ENCODE measurements at places on chromosomes 12 and 14.

- DNase-seq, result no peak
Observed at GRCh38 chr12:79560225-79560889, 130.4 kb downstream of the PAWR start.

GRCh38 chr12:119446459-119446858 is 111.9 kb downstream of the CCDC60 start:
- no peak for DNase-seq

GRCh38 chr14:88007608-88008007 is 2.7 kb downstream of the GPR65 start:
- DNase-seq, result no peak

DNA sequence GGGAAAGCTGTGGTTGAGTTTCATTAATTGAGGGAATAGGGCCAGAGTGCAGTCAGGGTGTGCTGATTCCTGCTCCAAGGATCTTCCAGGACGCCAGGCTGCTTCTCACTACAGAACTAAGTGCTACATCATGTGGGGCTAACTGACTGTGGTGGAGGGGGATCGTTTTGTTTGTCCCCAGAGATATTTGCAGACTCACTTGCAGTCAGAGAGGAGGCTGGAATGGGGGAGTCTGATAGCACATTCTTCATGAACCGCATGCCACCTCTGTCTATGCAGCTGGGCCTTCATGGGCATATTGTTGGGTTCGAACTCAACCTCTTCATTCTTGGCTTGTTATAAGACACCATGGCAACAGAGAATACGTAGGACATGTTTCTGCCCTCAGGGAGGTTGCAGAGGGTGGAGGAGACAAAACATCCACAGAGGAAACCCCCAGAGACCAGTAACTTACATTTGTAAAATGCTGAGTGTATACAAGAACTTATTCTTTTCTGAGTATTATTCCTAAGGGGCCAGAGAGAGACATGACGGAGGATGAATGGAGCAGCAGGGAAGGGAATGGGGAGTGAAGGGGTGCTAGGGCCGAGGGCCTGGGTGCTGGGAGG is 13.0 kb downstream of the KRT7 start:
- no peak for DNase-seq

DNA sequence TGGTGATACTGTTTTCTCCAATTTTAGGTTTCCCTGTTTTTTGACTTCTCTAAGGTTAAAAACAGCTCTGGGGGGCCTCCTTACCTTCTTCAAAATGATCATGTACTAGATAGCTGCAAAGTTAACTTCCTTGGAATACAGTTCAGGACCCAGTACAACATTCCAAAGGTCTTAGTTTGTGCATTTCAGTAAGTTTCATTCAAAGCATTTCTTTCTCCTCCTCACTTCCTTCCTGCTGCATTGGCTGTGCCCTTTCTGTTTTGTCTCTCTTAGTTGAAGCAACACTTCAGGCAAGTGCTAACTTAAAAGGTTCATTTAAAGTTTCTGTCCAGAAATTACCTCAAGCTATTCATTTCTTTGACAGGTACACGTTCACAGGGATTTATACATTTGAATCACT is 95.7 kb downstream of the SCN8A start:
- DNase-seq, result no peak

DNA sequence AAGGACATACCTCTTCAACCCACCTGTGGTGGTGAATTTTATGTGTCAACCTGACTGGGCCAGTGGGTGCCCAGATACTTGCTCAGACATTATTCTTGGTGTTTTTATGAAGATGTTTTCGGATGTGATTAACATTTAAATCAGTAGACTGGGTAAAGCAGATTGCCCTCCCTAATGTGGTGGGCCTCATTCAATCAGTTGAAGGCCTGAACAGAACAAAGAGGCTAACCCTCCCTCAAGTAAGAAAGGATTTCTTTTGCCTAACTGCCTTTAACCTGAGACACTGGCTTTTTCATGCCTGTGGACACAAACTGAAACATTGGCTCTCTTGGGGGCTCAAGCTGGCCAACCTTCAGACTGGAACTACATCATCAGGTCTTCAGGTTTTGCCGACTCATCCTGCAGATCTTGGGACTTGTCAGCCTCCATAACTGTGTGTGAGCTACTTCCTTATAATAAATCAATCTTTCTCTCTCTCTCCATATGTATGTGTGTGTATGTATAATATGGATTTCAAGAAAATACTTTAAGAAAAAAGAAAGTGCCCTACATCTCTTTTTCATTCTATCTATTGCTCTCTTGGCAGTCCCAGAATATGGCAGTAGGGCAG is 39.4 kb downstream of the RTN1 start:
- DNase-seq, result no peak

DNA sequence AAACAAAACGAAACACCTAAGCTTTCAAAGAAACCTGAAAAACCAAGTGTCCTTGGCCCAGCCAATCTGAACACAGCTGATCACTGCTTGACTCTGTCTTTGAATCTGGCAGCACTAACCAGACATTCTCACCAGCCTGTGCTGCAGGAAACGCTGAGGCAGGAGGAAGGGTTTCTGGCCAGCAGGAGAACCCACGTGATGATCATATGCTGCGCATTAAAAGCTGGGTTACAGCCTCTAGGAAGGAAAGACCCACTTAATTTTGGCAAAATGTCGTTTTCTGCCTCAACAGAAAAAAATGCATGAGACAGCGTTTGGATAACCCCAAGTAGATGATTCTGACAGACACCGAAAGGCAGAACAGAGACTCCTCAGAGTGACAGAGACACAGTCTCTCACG is 9.8 kb downstream of the APPL2 start:
- no peak for DNase-seq

GRCh38 chr14:72708708-72709475 is 185.0 kb downstream of the DPF3 start:
- DNase-seq, result no peak

Measured in NCI-H1694 treated with DMSO at 0.1 percent for 48 hours (cell line).